ENCODE measurements at places on chromosomes 12 and 14.

GRCh38 chr12:116384175-116384574 is 106.7 kb upstream of the MED13L start:
- no peak for DNase-seq

- DNase-seq = no peak
Observed at GRCh38 chr14:39028620-39029019, 74.4 kb downstream of the SEC23A start.

GRCh38 chr12:57740656-57741412 is 2.3 kb upstream of the AGAP2 start:
- DNase-seq = peak; percentile 56

GRCh38 chr12:89551747-89552146 is 25.9 kb upstream of the POC1B start:
- no peak for DNase-seq

DNA sequence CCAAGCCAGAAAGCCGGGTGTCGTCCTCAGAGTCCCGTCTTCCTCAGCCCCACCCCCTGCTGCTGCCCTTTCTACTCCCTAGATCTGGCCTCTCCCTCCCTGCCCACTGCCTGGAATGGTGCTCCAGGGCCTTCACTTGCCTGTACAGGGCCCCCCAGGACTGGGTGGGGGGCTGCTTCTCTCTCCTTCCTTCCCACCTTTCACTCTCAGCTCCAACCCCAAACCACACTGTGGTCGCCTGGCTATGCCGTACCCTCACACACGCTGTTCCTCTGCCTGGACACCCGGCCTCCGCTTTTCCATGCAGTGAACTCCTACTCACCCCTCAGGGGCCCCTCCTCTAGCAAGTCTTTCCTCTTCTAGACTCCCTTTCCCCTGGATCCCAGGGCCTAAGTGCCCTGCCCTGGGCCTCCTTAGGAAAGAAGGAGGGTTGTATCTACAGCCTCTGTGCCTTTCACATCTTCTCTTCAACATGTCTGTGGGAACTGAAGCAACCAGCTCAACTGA is 25.5 kb upstream of the DIO3 start:
- DNase-seq = no peak

DNA sequence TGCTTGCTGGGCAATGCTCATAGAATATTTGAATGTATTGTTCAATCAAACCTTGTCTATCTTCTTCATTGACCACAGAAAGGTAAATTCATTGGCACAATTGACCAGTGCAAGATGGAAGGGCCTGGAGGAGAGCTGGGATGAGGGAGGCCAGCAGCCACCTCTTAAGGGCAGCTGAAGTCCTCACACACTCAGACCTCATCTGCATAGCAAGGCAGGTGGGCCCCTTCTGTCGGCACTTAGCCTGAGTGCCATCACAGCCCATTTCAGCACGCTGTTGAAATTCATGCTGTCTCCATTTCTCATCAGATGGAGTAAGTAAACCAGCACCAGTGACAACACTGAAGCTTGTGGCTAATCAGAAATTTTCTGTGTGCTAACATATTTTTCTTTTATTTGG is 25.4 kb upstream of the HMGA2 start:
- DNase-seq = no peak

DNA sequence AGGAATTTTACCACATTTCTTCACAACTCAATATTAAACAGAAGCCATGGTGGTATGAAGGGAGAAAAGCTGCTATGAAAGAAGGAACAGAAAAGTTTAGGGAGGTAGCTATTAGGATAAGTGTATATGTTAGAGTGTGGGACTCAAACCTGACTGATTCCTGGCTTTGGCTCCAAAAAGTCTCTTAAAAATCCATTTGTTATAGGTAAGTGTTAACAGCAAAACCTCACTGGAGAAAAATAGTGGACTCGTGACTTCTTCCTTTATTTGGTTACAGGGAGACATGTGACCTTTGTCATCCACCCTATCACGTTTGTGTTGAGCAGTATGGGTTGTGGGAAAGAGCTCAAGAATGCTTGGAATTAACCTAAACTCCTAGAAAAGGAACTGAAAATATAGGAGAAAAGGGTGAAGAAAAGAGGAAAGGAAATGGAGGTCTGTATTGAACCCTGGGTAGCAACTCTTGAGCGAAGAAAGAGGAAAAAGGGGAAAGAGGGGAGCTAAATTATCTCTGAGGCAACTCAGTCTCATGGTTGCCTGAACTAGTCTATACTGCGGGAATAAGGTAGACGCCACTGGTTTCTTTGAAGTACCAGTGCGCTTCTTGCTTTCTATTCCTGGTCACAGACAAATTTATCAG is 3.6 kb upstream of the EID3 start:
- DNase-seq = no peak

- DNase-seq = peak; percentile 59
Observed at GRCh38 chr12:54463034-54463433, 10.4 kb downstream of the GTSF1 start.

DNA sequence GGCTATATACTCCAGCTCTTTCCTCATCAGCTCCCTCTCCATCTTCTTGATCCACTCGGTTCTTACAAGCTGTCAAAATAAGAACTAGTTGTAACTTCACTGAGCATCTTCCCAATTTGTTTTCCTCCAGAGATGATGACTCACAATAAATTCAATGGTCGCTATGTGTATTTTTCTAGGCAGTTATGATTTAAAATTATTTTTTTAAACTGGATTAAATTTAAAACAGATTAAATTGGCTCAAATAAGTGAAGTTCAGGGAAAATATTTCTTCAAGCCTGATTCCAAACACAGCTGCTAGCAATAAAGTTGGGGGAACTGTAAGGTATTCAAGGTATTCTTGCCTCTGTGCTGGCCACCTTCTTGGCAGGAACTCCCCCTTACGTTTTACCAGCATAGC is 717.7 kb upstream of the USP15 start:
- no peak for DNase-seq

GRCh38 chr12:54388237-54389133 is 4.0 kb upstream of the ZNF385A start:
- peak; percentile 23 for DNase-seq

- DNase-seq = no peak
Observed at GRCh38 chr12:8890313-8891085, 23.8 kb upstream of the PHC1 start.

DNA sequence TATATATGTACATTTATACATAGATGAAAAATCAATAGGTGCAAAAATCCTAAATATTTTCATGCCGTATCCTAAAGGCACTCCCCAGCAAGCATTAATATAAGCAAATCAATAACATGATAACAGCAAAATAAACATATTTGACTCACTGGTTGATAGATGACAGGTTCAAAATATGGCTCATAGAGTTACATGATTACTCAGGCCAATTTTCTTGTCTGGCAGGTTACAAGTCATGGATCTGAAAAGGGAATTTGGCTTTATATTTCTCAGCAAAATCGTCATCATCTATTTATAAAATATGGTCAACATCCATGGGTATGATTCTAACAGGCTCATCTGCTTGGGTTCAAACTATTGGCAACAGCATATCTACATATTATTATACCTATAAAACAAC is 34.9 kb upstream of the SYT1 start:
- no peak for DNase-seq

- DNase-seq = no peak
Observed at GRCh38 chr12:53564278-53564677, 57.0 kb upstream of the NPFF start.

GRCh38 chr14:26444822-26445221 is 153.0 kb downstream of the NOVA1 start:
- no peak for DNase-seq

- DNase-seq = no peak
Observed at GRCh38 chr12:24460099-24460498, 488.8 kb downstream of the BCAT1 start.

- DNase-seq = no peak
Observed at GRCh38 chr12:31119803-31120211, 46.1 kb downstream of the DDX11 start.

GRCh38 chr12:243381-243780 is 19.3 kb downstream of the SLC6A13 start:
- no peak for DNase-seq

DNA sequence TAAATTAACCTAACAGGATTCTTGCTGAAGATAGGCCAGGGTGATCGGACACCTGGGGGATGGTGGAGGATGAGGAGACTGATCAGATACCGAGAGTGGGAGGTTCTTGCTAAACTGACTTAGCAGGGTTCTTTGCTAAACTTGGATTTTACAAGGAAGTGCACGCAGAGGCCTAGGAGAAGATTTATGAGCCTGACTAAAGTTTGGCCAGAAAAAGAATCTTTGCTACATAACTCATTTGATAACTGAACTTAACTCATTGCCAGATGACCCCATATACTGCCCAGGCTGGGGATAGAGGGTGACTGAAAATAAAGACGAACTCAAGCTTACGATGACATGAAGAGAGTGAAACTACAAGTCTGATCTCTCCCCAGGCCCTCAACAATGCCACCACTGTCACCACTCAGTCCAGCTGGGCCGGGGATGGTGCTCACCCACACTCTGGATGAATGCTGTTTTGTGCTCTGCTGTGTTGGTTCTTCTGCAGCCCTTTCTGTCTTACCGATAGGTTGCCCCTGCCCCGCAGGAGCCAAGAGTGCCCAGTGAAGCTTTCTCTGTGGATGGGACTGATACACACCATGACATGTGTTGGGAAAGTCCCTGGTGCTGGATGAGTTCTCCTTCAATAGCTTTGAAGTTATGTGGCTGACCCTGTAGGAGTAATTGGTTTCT is 29.0 kb downstream of the PPFIBP1 start:
- no peak for DNase-seq

- DNase-seq = peak; percentile 75
Observed at GRCh38 chr14:23929822-23930294, 23.7 kb upstream of the DHRS4 start.

DNA sequence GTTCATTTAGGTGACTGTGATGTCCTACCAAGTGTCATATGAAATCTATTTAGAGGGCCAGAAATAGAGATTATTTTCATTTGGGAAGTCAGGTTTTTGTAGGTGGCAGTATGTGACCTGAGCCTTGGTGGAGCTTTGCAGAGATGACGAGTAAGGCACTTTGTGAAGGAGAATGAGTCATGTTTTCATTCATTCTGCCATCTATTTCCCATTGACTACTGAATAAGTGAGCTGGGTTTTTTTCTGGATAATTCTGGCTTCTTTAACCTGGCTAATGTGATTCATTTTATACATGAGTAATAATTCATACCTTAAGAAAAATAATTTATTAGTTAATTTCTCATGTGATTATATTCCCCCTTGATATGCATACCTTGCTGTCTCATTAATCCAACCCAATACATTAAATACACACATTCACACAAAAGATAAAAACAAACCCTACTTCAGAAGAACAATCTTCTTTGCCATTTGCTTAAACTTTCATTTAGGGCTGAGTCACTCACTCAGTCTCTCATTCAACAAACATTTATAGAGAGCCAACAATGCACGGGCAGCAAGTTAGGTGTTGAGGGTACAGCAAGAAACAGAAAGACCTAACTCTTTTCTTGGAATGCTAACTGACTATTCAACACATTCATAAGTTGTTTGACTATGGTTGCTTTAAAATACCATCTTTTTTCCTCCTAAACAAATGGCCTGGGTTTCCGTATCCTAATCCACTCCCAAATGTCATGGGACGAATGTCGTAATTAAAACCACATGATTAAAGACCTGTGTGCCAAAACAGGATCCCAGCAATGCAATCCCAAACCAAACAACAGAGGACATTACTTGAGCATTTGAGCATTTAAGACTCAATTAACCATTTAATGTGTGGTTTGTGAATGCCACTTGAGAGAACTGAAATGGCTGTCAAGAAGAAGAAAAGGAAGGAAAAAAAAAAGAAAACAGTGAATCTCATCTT is 78.0 kb downstream of the KITLG start:
- no peak for DNase-seq

DNA sequence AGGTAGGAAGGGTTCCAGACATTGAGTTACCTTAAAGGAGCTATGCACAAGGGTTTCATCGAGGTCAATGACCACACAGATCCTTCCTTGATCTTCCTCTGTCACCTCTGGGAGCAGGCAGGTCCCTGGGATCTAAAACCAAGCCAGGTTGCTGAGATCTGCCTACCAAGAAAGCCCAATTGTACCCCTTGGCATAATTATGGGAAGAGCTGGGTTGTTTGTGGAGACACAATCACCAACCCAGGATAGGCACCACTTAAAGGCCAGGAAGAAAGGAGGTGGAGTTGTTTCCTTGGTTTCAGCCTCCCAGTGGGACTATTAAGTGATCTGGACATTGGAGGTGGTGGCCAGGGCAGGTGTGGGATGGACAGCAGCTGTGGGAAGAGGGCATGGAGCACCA is 8.4 kb upstream of the AVIL start:
- no peak for DNase-seq

DNA sequence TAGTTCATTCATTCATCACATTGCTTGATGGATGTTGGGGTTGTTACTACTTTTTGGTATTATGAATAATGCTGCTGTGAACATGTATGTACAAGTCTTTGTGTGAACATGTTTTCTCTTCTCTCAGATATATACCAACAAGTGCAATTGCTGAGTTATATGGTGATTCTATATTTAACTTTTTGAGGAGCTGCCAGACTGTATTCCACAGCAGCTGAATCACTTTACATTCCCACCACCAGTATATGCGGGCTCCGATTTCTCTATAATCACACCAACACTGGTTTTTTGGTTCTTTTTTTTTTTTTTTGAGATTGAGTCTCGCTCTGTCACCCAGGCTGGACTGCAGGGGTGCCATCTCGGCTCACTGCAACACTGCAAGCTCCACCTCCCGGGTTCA is 22.2 kb upstream of the PLEKHG6 start:
- no peak for DNase-seq

DNA sequence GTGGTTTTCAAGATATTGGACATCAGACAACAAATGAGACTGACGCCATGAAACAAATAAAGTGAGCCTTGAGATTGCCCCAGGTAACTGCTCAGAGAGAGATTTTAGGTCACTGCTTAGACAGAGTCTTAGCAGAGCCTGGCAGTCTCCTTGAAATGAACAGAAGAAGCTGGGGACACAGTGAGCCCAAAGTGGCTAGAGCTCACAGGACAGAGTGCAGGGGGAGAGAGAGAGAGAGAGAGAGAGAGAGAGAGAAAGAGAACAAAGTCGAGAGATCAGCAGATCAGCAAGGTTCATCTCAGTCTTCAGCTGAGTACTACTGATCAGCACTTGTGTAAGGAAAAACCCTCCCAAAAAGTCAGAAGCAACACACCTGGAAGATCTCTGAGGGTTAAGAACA is 147.4 kb downstream of the RMST start:
- no peak for DNase-seq

DNA sequence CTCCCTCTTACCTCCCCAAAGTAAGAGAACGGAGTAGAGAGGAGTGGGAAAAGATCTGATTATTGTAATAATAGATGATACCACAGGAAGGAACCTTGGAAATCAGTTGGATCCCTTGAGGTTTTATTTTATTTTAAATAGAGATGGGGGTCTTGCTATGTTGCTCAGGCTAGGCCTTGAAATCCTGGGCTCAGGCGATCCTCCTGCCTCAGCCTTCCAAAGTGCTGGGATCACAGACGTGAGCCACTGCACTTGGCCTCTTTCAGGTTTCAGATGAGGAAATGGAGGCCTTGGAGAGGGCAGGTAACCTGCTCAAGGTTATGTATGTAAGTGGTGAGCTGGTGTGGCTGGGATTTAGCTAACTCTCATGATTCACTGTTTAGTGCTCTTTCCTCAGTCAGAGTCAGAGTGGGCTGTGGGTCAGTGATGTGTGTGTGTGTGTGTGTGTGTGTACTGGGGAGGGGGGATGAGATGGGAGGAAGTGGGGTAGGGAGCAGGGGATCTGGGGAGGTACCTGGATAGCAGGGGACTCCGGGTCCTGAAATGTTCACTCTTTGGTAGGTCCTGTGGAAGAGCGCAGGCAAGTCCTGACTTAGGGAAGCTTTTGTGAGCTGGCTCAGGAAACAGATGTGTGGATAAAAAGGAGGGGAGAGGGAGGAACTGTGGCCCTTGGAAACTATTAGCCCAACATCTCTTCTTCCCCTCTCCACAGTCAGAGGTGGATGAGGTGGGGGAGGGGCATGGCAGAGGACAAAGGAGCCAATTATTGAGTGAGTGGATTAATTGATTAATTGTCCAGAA is 4.7 kb upstream of the CISTR start:
- no peak for DNase-seq
